ENCODE measurements at places on chromosomes 4 and X.
A peak's percentile ranks its signal among the peaks of the same experiment; 100 is the strongest.

GRCh38 chr4:86442881-86443280 is 83.0 kb upstream of the MAPK10 start:
- DNase-seq = peak; percentile 29

- DNase-seq = peak; percentile 42
These were observed 863 bp downstream of the CPE start for GRCh38 chr4:165379678-165380064.

GRCh38 chr4:1769692-1770091 is 23.4 kb upstream of the FGFR3 start:
- no peak for DNase-seq

- peak; percentile 29 for DNase-seq
These were observed 192.9 kb downstream of the ARHGAP10 start for GRCh38 chr4:147924604-147925412.

DNA sequence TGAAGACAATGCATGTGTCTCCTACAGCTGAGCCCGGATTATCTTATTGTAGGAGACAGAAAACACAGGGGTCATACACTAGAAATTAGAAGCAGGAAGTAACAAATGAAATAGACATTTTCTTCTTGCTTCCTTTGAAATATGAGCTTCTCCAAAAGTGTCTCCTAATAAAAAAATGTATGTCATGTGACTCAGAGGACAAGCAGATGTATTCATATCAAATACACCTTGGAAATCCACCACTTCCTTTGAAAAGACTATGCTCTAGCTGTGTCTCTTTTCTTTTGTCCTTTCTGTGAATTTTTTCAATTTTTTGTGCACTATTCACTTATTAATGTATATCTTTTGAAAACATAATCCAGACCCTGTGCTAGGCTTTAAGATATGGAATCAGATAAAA is 1906.2 kb downstream of the C4orf33 start:
- DNase-seq = no peak

DNA sequence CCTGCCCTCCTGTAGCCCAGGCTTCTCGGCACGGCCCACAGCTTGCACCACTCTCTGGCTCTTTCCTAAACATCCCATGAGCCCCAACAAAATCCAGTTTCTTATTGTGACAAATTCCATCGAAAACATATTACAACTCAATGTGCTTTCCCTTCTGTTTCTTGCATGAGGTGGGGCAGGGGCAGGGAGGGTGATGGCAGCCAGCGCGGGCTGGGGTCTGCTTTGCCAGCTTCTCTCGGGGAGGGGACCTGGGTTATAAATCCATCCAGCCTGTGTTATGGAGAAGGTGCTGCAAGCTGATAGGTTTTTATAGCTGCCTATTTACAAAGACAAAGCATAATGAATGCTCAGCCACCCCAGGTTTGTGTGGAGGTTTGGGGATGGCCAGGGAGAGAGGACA is 21.1 kb downstream of the PPP2R2C start:
- DNase-seq = no peak

GRCh38 chr4:127491571-127491970 is 141.2 kb upstream of the INTU start:
- no peak for DNase-seq

DNA sequence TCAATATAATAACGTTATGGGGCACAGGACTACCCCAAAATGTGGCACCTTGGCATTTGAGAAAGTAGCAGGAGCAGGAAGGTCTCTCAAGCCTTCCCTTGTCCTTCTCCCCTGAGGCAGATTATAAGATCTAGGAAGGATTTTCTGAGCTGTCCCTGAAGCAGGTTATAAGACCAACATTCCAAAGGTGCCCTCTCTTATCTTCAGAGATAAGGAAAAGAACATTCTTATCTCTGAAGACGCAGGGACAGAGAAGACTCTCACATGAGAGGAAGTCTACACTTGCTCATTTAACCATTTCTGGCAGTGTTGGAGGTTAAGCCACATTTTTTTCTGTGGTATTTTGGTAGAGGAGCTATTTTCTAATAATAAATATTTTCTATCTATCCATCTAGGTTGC is 437.9 kb upstream of the MAOA start:
- no peak for DNase-seq

GRCh38 chrX:31213941-31214340 is 142.1 kb upstream of the FTHL17 start:
- DNase-seq = no peak

- no peak for DNase-seq
These were observed 393.5 kb upstream of the PITX2 start for GRCh38 chr4:111016416-111016815.

DNA sequence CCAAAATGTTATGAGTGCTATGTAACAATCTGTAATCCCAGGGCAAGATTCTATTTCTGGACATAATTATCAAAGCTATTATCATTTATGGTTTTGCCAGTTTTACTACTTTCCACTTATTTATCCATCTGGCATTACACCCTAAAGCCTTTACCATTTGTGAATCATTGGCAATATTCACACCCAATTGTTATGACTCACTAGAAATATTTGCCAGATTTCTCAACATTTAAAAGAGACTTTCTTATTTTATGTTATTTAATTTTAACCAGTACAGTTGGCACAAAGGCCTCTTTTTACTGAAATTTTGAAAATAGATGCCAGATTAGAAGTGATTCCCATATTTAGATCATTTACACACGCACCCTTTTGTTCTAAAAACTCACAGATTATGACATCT is 242.7 kb upstream of the WDFY3 start:
- DNase-seq = no peak

GRCh38 chr4:125620066-125620860 is 305.5 kb downstream of the FAT4 start:
- no peak for DNase-seq

DNA sequence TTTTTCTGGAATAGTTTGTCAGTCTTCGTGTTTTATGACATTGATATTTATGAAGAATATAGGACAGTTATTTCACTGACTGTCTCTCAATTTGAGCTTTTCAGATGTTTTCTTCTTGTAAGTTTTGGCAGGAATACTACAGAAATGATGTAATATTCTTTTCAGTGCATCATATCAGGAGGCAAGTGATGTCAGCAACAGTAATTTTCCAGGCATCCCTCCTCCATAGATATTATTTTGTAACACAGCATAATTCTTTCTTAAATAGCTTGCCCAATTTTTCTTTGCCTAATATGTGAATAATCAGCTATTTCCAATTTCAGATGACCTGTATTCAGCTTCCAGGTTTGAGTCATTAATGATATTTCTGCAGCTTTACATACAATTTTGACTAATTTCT is 211.1 kb downstream of the ADGRL3 start:
- no peak for DNase-seq

DNA sequence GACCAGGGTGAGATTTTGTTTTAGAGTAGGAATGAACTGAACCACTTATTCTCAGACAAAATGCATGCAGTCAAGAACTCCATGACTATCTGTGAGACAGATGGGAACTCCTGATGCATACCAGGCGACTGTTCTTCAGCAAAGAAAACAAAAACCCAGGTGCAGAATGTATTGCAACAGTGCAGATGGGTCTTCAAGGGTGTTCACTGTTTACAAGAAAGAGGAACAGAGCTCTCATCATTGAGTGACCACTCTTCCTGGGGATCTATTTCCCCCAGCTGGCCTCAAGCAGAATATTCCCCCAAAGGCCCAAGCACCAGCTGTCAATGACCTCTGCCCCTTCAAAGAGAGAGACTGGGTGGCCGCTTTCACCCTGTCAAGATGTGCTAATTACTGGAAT is 39.7 kb upstream of the BMP3 start:
- DNase-seq = no peak

DNA sequence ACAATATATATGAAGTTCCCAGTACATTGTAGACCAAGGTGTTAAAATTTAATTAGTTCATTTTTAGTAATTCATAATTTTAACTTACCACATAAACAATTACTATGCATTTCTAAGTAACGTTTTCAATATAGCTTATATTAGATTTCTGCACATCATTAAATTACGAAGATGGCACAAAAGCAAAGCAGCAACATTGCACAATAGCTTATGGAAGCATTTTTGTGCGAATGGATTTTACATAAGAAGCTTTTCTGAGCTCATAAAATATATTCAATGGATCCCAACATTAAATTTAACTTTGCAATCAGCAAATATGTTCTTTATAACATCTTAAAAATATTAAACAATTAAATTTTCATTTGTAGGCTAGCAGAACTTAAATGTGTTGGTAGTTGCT is 875.4 kb downstream of the ADGRL3 start:
- DNase-seq = no peak

- peak; percentile 67 for DNase-seq
These were observed 220.6 kb downstream of the DHX15 start for GRCh38 chr4:24363751-24364150.

DNA sequence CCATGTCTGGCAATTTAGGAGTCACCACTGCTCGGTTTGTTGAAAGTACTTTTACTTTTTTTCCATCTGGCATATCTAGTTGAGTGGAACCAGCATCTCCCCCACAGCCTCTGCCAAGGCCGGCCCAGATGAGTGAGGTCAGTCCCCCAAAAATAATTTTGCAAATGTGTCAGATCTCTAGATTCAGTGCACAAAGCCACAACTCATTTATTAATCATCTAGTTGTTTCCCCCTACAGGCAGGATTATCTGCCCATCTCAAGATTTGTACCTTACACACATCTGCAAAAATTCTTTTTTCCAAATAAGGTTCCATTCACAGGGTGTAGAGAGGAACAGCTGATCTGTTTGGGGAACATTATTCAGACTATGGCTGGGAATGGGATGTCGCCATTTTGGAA is 174.0 kb upstream of the MXRA5 start:
- no peak for DNase-seq

- DNase-seq = no peak
These were observed 24.9 kb upstream of the SGMS2 start for GRCh38 chr4:107799669-107800450.

GRCh38 chrX:71930298-71930697 is 19.7 kb downstream of the NHSL2 start:
- DNase-seq = no peak

- peak; percentile 55 for DNase-seq
These were observed 33.8 kb upstream of the ADRA2C start for GRCh38 chr4:3732076-3733028.

DNA sequence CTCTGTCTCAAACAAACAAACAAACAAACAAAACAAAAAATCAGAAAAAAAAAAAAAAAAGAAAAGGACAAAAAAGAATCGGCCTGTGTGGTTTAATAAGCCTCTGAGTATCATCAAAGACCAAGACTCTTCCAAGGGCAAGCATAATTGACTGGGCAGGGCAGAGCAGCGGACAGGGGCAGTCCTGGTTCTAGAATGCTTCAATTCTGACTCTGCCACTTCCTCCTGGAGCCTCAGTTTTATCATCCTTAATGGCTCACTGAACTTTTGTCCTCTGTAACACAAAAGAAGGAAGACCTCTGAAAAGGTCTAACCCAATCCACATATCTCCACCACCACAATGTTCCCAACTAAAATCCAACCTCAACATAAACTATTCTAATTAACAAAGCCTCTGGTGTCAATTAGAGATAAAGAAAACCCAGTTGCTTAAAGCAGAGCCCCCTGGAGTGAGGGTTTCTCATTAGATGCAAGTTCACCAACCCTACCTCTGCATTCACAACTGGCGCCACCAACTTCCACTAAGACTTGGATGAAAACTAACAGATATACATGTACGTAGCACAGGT is 51.7 kb downstream of the TBC1D9 start:
- DNase-seq = no peak

DNA sequence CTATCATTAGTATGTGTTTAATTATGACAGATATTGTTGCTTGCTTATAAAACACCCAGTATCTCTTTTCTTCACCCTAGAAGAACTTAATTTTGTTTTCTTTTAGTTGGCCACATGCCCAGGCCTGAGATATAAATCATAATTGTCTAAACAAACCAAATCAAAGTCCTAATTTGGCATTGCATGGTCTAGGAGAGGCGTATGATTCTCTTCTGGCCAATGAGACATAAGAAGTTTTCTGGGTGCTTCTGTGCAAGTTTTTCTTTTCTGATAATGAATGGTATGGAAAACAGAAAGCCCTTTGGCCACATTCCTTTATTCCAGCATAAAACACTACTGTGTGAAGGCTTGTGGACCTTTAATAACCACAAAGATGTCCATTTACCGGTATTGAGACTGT is 192.9 kb upstream of the CTSO start:
- no peak for DNase-seq

DNA sequence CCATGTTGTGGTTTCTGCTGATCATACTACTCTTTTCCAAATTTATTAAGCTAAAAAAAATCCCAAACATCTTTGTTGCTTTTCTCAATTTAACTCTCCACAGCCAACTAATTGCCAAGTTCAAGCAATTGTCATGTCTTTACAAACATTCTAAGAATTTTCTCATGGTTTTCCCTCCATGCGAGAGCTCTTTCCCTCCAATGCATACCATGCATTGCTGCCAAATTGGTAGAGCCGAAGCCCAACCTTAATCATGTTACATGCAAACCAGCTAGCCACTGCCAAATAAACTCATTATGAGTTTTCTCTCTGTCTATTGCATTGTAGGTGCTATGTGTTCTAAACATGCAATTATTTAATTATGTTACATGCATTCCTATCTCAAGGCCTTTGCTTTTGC is 123.9 kb downstream of the GC start:
- no peak for DNase-seq

GRCh38 chrX:49230500-49231232 is 2.5 kb downstream of the CACNA1F start:
- DNase-seq = no peak

GRCh38 chrX:49292400-49293362 is 10.8 kb upstream of the GAGE10 start:
- no peak for DNase-seq

- DNase-seq = no peak
These were observed 94.1 kb downstream of the BCOR start for GRCh38 chrX:40003428-40004245.

- no peak for DNase-seq
These were observed 1039.2 kb upstream of the PABPC4L start for GRCh38 chr4:135240796-135241195.

- DNase-seq = no peak
These were observed 118.8 kb downstream of the ARHGAP6 start for GRCh38 chrX:11546917-11547316.

- DNase-seq = no peak
These were observed 415.1 kb upstream of the MAD2L1 start for GRCh38 chr4:120481756-120482155.

DNA sequence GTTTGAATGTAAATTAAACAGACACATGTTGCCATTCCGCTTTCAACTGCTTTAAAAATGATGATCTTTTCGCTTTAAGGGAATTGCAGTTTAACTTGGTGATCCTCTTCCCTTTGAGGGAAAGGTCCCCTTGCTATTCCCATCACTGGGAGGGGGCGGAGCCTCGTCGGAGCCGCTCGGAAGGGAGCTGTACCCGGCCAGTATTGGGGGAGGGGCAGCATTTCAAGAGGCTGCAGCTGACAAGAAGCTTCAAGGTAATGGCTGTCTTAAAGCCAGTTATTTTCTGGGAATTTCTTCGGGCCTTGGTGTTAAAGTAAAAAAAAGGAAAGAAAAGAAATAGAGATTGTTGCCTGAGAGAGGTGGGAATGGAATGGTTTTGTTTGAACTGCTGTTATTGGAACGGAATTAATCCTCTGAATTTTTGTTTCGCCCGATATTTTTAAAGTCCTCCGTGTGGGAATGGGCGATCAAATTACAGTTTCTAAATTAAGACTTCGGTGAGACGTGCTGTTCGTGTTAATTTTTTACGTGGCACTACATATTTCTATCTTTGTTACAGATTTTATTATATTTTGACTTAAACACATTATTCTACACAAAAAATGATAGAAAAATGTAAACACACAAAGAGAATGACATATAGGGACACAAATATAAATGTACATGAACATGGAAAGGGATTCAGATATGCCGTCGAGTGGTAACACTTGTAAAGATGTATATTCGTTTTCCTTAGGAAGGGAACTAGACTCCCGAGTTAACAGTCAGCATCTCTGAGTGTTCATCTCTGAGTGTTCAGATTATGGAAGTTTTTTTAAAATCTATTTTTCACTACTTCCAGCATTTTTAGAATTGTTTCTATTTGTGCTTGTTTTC is 9.2 kb downstream of the PWWP3B start:
- DNase-seq = peak; percentile 39
